ENCODE measurements at places on chromosomes 11 and 22.

GRCh38 chr11:123363556-123363955 lies 66.5 kb upstream of the GRAMD1B start:
- no peak for DNase-seq

- no peak for DNase-seq
These were observed 42.0 kb upstream of the FIBIN start for GRCh38 chr11:26951809-26952515.

GRCh38 chr11:15754221-15754620 lies 602.1 kb downstream of the SOX6 start:
- DNase-seq = no peak

DNA sequence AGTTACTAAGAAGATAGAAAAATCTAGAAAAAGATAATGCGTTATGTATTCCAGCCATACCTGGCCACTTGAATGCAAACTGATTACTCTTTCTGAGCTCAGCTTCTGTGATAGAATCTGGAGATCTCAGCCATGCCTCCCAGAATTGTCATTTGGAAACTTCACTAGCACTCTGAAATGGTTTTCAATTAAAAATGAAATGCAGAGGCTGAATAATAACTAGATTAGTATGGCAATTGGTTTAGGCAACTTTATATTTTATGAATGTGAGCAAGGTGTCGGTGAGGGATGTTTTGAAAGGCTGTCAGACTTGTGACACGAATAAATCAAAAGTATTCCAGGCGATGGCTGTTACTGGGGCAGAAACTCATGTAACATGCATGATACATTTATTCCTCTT lies 128.8 kb upstream of the SORL1-AS1 start:
- no peak for DNase-seq

- no peak for DNase-seq
These were observed 1294.8 kb downstream of the TBC1D22A start for GRCh38 chr22:48057116-48057835.

DNA sequence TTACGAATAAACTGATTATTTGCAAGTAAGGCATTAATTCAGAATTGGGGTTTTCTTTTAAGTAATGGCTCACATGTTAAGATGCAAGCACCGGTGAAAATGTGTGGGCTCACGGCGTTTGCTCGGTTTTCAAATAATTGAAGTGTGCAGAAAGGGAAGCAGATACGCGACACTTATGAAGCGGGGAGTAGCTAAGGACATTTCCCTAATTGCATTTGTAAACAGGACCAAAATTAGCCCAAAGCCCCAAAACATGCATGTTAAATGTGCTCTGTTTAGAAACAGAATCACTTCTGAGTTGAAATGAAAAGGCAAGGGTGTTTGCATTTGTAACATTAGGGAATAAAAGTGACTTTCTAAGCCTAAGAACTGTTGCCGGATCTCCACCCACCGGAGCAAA lies 61.3 kb downstream of the ELFN2 start:
- no peak for DNase-seq

GRCh38 chr11:12914400-12914912 lies 94.7 kb upstream of the RASSF10 start:
- no peak for DNase-seq

DNA sequence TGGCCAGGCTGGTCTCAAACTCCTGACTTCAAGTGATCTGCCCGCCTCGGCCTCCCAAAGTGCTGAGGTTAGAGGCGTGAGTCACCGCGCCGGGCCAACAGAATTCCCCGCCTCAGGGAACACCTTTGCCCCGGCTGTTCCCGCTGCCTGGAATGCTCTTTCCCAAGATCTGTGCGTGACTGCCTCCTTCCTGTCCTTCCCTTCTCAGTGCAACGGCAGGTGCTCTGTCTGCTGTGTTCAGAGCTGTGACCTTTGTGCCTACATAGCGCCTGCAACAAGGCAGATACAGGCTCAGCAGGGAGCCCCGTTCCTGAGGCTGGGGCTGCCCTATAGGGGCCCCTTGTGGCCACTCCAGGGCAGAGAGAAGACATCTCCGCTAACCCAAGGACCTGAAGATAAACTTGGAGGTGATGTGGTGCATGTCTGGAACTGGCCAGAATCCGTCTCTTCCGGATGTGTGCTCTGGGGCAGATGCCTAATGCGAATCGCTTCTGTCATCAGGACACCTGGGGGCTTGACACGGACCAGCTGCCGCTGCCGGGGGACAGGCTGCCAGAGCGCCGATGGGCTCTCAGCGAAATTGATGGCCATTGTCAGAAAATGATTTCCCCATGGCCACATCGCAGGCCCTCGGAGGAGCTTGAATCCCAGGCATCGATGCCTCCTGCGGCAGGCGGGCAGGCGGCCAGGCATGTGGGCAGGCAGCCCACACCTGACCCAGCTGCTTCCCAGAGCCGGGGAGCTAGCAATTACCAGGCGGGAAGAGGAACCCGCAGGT lies 43.5 kb upstream of the TCF20 start:
- no peak for DNase-seq

DNA sequence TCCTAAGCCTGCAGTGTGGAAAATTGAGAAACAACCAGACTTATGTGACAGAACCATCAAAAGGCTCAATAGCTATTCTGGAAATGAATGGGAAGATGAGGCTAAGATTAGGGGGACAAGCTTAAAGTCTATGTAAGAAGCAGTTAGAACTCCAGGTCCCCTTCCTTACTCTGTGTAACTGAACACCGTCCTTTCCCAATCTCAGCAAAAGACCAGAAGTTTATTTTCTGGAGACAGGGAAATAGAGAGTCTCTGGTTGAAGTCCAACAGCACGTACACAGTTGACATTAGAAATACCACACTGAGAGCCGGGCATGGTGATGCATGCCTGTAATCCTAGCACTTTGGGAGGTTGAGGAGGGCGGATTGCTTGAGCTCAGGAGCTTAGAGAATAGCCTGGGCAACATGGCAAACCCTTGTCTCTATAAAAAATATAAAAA lies 93.9 kb downstream of the CD44 start:
- no peak for DNase-seq

DNA sequence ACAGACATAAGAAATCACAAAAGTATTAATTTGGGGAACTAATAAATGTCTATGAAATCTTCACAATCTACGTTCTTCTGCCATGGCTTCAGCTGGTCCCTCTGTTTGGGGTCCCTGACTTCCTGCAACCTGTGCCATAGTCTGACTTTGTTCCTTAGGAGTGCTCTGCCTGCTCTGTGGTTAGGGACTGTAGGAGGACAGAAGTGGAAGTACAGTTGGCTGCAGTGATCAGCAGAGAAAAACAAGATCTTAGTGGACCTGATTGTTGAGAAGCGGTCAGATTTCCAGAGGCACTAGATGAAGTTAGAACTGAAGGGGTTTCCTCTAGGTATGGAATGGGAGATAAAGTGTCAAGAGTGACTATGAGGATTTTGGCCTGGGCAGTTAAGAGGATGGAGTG lies 80.6 kb downstream of the PPP6R3 start:
- DNase-seq = no peak

DNA sequence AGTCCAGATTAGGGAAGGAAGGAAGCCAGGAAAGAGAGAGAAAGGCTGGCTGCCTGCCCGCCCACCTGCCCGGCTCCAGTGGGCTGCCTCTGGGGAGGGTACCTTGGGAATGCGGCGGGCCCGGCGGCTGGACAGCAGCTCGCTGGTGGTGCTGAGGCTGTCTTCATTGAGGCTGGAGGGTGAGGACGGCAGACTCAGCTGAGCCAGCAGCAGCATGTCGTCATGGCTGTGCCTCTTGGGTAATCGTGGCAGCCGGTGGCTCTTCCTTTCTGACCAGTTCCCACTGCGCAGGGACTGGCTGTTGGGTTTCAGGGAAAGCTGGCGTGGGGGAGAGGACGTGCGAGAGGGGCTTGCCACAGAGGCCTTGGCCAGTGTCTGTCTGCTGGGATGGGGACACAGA lies 32.9 kb downstream of the RPL27A start:
- DNase-seq = no peak

- DNase-seq = no peak
These were observed 107.1 kb upstream of the CLPB start for GRCh38 chr11:72541257-72541974.

GRCh38 chr11:74577624-74578396 lies 14.6 kb upstream of the POLD3 start:
- no peak for DNase-seq

DNA sequence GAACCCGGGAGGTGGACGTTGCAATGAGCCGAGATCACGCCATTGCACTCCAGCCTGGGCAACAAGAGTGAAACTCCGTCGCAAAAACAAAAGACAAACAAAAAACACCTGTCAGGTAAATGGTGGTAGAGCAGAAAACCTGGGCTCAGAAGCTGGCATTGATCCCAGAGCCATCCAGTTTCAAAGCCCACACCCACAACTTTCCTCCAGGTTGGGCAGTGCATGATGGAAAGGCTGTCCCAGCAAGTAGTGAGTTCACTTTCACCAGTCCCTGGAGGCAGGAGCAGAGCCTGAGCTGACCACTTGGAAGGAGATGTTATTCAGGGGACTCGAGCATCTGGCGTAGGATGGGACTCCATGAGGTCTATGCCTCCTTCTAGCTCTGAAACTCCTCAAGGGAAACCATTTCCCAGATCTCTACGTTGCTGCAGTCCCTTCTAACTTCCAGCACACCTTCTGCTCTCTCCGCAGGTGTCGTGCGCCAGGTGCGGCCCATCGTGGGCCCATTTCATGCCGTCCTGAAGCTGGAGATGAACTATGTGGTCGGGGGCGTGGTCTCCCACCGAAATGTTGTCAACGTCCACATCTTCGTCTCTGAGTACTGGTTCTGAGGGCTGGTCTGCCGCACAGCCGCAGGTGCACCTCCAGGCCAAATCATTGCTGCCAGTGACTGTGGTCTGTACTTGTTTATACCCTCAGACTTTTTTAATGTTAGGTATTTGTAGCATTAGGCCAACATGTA lies 71.6 kb upstream of the ATXN10 start:
- DNase-seq = no peak

GRCh38 chr11:111091321-111091938 lies 154.1 kb upstream of the POU2AF2 start:
- DNase-seq = no peak

DNA sequence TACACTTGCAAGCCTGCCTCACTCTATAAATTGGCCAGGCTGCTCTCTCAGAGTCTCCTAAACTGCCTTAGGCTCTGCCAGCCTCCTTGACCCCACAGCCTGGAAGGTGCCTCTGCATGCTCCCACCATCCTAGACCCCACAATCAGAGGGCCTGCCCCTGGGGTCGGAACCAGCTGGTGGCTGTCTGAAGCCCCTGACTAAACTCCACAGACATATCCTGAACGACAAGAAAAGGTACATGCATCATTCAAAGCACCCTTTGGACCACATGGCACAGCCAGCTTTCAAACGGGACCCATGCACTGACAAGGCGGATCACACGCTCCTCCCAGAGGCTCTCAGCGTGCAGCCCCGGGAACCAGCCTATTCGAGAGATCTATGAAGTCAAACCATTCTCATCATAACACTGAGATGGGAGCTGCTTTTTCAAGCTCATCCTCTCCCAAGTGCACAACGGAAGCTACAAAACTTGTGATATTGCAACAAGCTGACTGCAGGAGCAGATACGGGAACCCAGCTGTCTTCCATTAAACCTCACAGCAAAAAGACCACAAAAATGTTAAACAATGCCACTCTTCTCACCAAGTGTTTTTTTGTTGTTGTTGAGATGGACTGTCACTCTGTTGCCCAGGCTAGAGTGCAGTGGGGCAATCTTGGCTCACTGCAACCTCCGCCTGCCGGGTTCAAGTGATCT lies 8.1 kb downstream of the SHANK2 start:
- DNase-seq = no peak

DNA sequence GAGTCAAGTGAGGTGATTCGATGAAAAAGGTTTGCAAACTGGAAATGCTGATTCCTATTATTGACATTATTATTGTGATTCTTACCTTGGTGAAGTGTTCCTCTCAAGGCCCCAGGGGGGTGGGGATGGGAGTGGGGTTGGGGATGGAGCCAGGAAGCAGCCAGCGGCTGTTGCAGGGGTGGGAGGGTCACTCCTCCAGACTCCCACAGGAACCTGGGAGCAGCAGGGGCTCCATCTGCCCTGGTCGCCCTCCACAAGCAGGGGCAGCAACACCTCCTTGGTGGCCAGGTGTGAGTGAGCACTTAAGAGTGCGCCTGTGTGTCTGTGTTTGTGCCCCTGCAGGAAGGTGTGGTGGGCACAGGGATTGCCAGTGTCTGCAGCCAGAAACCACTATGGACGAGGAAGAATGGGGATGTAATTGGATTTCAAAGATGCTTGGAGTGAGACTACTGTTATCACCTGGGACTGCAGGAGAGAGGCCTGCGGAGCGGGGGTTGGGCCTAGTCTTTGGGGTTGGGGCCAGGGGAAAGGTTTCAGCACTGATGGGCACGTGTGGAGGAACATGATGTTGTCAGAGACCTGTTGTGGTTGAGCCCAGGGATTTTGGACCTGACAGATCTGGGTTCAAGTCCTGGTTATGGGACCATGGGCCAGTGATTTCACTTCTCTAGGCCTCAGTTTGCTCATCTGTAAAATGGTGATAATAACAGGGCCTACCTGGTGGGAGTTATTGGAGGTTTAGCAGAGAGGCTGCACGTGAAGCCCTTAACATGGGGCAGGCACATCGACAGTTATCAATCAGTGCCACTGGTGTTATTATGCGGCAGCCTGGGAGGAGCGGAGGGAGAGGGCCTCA lies 3.6 kb upstream of the TP53I11 start:
- no peak for DNase-seq

DNA sequence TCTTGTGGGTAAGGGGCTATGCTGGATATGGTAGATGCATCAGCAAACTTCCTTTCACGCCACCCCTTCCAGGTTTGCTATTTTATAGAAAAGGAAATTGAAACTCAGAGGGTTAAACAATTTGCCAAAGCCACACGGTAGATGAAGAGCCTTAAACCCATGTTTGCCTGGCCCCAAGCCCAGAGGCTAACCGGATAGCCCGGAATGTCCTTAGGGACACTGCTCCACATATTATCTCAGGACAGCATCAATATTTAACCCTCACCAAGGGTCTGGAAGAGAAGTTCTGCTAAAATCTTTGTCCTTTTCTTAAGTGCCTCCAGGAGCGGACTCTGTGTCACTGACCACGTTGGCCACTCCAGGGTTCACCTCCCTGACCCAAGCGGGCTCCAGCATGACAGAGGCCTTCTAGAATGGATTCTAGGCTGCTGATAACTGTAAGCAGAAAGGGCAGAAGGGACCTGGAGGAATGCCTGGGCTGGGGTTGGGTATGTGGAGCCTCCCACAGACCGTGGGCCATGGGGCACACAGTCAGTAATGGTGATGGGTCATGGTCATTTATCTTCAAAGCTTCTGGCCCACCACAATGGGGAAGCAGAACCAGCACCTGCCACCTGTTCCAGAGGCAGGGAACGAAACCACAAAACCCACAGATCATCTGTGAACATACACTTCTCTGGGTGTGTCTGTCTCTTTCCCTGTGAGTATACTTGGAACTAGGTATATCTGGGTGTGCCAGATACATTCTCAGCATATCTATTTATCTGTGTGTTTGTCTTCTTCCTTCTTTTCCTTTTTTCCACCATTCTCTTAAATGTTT lies 5.4 kb upstream of the TMEM86A start:
- no peak for DNase-seq

- DNase-seq = no peak
These were observed 70.8 kb downstream of the KCNQ1 start for GRCh38 chr11:2515401-2516275.

DNA sequence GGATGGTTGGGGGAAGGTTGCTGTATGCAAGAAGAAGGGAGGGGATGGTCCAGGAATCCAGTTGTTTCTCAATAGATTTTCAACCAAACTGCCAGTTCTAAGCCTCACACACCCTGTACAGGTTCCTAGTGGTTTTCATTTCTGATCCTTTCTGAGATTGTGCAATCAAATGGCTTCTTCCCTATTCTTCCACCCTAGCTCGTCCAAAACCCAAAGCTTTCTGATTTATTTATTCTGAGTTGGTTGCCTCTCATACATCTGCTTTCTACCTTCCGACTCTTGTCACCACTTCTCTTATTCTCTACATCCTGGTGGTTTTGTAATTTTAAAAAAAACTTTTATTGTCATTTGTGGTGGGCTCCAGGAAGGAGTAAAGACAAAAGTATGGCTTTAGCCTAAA lies 12.6 kb downstream of the OR5A2 start:
- no peak for DNase-seq

Measured in stimulated activated CD4-positive, alpha-beta T cell treated with anti-CD3 and anti-CD28 coated beads, Interleukin-2, amount 100 ng/mL, for 24 hours (primary cell).